ENCODE measurements at places on chromosomes 5 and 9.

DNA sequence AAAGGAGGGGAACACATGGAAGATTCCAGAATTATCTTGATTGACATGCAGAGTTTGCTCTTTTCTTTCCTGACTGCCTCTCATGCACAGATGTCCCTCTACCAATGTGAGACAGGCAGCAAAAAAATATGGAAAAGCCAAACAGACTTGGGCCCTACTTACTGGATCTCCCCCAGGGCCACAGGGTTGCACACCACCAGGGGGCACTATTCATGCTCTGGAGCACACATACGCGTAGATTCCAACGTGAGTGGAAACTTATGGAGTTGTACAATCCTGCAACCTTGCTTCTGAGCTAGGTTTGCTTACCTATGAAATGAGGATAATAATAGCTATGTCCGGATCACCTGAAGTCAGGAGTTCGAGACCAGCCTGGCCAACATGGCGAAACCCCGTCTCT, 319.5 kb downstream of the ARHGEF28 start:
- no peak for DNase-seq

DNA sequence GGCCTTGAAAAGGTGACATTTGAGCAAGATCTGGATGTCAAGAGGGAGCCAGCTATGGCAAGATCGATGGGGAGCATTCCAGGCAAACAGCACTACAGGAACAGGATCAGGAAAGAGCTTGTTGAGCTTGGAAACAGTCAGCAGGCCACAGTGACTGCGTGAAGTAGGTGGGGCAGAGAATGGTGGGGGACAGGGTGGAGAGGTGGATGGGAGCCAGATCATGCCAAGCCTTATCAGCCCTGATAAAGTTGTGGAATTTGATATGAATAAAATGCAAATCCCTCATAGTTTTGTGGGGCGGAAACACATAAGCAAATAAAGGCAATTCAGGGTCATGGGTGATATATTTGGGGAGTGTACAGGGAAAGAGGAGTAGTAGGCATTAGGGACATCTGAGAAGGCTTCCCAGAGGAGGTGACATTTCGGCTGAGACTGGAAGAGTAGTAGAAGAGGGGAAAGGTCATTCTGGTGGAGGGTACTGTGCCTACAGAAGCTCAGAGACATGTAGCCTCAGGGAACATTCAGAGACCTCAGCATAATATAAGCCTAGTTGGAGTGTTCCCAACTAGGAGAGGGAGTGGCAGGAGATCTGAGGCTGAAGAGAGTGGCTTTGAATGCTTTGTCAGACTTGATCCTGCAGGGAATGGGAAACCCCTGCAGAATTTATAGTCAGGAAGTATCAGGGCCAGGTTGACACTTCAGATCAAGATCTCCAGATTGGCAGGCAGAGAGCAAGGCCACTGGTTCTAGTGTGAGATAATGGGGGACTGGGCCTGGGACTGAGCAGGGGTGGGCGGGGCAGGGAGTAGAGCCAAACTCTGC, 9.7 kb upstream of the CYSTM1 start:
- DNase-seq = no peak

DNA sequence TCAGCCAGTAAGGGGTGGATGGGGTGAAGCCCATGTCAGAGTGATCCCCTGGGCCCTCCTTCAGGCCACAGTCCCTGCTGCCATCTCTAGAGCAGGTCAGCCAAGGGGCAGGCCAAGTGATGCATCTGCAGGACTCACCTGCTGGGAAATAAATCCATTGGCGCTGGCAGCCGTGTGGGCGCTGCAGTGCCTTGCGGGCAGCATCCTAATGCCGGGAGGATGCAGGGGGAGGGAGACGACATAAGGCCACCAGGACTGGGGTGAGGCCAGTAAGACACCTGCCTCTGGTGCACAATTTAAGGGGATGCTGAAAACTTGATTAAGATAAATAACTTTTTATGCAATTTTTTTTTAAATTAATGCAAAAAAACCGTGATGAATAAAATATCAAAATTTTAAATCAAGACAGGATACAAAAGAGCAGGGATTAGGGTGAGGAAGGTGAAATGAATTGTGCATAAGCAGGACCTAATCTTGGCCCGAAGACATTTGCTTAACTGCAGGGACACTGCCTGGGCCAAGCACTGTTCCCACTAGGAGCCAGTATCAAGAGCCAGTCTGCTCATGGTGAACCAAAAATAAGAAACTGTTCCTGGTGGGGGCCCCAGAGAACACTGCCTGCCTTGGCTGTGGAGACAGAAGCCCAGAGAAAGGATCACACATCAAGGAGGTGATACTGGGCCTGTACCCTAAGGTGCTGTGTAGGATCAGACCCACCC, 67.5 kb upstream of the CPLX2 start:
- no peak for DNase-seq

GRCh38 chr5:88675168-88675707, 207.7 kb downstream of the MEF2C start:
- DNase-seq = no peak

- no peak for DNase-seq
Observed at GRCh38 chr9:29657821-29658220, 2084.5 kb upstream of the C9orf72 start.

DNA sequence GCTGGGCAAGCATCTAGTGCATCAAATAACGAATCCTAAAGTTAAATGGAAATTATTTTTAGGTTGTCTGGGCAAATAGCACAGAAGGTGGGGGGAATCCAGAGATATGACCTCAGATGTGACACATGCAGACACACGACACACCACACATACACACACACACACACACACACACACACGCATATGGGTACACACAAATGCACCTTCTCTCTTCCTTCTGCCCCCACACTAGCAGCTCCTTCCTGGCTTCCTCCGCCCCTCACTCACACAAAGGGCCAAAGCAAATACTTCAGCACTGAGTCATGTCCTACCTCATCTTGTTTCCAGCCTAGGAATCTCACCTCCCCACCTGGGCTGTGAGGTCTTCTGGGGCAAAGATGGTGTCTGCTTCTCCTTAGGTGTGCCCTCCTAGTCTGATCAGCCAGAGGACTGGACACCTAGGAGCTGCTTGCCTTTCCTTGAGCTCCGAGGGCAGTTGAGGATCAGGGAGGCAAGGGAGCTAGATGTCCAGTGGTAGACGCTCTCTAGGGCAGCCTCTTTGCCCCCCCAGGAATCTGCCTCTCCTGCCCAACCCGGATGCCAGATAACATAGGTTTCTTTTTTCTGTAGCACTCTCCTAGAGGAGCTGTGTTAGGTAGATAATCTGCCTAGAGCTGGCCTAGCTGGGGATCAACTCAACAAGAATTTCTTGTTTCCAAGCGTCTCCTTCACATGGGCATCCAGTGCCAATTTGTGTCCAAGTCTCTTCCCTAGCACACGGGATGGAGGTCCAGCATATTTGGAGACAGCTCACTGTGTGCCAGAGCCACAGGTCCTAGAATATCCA, 14.3 kb upstream of the JADE2 start:
- DNase-seq = no peak

- DNase-seq = no peak
Observed at GRCh38 chr5:141490271-141490670, 1.4 kb downstream of the PCDHGC5 start.

- no peak for DNase-seq
Observed at GRCh38 chr9:111298731-111299598, 31.1 kb downstream of the OR2K2 start.

GRCh38 chr9:83623679-83624076, 735 bp downstream of the IDNK start:
- no peak for DNase-seq

GRCh38 chr5:140875085-140876065, at the start of gene PCDHA12:
TSS of gene PCDHA12 (plus strand) at chr5:140875308. CDS start at chr5:140875473, 165 bp downstream.
- no peak for DNase-seq

DNA sequence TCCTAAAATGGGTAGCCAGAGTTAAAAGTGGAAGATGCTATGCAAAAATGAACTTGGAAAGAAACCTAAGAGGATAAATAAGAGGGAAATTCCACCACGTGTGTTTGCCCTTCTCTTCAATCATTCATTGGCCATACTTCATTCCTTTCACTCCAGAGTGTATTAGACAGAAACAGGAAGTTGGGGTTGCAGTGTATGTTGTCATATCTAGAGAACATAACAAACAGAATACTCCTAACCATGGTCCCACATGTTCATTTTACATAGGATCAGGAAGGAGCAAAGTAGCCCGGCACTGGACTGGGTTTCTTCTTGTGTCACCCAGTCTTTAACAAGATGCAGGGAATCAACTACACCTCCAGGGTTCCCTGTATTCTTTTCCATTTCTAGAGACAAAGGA, 7.6 kb upstream of the GPBP1 start:
- DNase-seq = no peak

- DNase-seq = no peak
Observed at GRCh38 chr5:109589986-109590385, 99.7 kb upstream of the MAN2A1 start.

DNA sequence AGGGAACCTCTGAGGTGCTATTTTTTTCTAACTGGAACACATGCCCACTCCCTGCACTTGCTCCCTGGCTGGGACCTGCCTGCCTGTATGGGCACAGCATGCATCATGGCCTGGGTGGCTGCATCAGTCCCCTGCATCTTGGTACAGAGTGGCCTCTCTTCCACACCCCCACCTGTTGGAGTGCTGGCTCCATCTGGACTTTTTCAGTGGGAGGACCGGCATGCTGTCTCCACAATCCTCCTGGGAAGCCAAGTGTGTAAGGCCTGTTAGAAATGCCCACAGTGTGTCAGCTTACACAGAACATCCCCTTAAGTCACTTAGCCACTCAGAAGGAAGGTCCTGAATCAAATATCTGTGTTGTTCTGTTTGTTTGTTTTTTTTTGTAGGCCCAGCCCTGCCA, 102.9 kb downstream of the MARCHF3 start:
- no peak for DNase-seq

DNA sequence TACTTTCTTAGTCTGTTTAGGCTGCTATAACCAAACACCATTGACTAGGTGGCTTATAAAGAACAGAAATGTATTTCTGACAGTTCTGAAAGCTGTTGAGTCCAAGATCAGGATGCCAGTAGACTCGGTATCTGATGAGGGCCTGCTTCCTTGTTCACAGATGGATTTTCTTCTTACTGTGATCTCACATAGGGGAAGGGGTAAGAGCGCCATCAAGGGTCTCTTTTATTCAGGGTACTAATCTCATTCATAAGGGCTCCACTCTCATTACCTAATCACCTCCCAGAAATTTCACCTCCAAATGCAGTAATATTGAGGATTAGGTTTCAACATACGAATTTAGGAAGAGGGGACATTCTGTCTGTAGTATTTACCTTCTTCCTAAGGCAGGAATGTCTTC, 384.0 kb upstream of the DMAC1 start:
- no peak for DNase-seq

DNA sequence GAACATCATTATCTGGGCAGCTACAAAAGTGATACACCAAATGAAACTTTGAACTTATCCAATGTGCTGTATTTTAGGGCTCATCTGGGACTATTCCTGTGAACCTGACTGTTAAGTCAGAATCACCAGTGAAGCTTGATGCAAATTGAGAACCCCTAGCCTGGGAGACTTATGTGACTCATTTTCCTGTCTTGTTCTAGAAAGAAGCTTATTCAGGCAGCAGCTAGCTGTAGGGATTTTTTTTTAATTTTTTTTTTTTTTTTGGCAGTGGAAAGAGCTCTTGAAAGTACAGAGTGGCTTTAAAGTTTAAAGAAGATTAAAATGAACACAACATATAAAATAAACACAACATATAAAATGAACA, 81.1 kb upstream of the TNFAIP8 start:
- no peak for DNase-seq

- no peak for DNase-seq
Observed at GRCh38 chr5:79042188-79042587, 27.3 kb downstream of the DMGDH start.

- DNase-seq = no peak
Observed at GRCh38 chr5:121292664-121293063, 559.0 kb upstream of the FTMT start.

DNA sequence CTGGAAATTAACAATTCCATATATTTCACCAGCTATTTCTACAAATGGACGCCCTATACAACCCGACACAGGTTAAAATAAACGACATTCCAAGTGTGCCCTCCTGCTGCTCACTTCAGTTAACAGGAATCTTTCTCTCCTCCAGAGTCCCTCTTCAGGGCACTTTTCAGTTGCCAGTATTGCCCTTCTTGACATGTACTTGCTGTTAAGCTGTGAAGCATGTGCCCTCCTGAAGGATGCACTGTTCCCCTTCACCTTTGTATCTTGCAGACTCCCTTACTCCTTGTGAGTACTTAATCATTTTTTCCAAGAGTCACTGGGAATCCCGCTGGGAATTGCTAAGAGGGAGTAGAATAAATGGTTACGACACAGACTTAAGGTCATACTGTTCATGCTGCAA, 364.1 kb downstream of the CTNND2 start:
- no peak for DNase-seq

Measured in activated CD8-positive, alpha-beta memory T cell treated with anti-CD3 and anti-CD28 coated beads for 48 hours (primary cell).